ENCODE measurements at places on chromosomes 11 and 22.

- no peak for DNase-seq
These were observed 803.5 kb downstream of the BRD1 start for GRCh38 chr22:49023879-49024774.

GRCh38 chr11:131411636-131412035, 41.2 kb downstream of the NTM start:
- DNase-seq = no peak

- DNase-seq = no peak
These were observed 715 bp upstream of the PRR5 start for GRCh38 chr22:44701187-44701790.

DNA sequence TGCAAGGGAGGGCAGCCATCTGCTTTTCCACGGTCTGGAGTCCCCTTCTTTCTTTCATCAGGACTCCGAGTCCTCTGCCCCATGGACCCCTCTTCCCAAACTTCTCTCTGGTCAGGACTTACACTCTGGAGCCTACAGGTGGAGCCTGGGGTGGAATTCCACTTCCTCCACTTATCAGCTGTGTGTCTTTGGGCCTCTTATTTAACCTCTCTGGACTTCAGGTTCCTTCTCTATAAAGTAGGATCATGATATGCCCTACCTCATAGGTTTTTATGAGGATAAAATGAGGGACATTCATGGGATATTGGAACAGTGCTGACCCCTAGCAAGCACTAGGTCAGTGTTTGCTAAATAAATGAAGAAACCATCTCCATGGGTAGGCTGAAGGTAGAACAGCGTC, 1.7 kb downstream of the LINC01488 start:
- no peak for DNase-seq

GRCh38 chr11:112744041-112744440, 217.2 kb upstream of the NCAM1 start:
- no peak for DNase-seq

DNA sequence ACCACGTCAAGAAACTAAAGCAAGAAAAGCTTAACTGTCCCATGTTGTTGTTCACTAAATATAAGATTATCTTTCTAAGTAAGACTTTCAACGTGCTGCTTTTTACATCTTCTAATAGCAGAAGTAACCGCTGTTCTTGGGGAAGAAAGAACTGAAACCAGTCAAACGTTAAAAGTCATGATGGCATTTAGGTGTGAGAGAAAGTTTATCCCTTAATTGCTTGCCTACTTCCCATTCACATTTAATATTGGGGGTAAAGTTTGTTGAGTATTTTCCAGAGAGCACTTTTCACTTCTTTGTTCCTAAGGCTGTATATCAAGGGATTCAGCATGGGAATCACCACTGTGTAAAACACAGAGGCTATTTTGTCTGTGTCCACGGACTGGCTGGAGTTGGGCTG, 970 bp downstream of the OR5B21 start:
- DNase-seq = no peak

Data from hypothalamus (tissue), 51 donors.